ENCODE measurements at places on chromosomes 4 and X.

DNA sequence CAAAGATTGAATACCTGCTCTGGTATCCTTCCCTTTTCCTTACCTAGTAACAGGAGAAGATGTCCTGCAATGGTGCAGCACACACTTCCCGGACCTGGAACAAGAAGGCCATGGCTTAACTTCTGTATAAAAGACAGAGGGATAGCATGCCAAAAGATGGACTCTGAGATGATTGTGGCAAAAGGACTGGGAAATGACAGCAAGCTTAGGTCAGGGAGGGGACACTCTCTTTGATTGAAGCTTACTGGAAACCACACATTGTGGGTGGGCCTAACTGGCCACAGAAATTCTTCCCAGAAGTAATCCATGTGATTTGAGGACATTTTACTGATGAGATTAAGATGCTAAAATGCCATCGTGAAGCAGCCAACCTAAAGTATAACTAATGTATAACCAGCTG lies 71.0 kb upstream of the OTUD4 start:
- DNase-seq: no peak

DNA sequence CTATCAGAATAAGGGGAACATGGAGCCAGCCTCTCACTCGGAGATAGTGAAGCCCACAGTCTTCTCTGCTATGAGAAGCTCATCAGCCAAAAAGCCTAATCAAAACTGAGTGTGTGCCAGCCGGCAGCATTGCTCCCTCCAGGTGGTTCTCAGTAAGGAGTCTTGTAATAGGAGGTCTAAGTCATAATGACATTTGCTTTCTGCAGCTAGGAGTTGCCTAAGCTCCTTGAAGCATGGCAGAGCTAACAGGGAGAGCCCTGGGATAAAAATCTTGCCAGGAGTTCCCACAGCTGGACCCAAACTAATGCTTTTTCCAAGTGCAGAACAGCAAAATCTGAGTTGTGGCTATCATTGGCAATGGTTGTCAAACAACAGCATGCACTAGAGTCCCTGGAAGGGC lies 245.2 kb downstream of the SPATA18 start:
- no peak for DNase-seq

GRCh38 chr4:72918362-72918761 lies 151.2 kb downstream of the COX18 start:
- no peak for DNase-seq

- no peak for DNase-seq
These were observed 197.0 kb downstream of the ADGRL3 start for GRCh38 chr4:61397174-61397573.

- DNase-seq: no peak
These were observed 173.6 kb downstream of the HHIP start for GRCh38 chr4:144819591-144819990.

GRCh38 chr4:10326075-10326474 lies 131.2 kb downstream of the ZNF518B start:
- DNase-seq: no peak

- DNase-seq: no peak
These were observed 181.0 kb upstream of the KCNIP4 start for GRCh38 chr4:22129454-22130029.

GRCh38 chr4:142168181-142168580 lies 531.8 kb downstream of the IL15 start:
- DNase-seq: no peak

GRCh38 chr4:169799260-169799659 lies 41.5 kb upstream of the HPF1 start:
- no peak for DNase-seq

DNA sequence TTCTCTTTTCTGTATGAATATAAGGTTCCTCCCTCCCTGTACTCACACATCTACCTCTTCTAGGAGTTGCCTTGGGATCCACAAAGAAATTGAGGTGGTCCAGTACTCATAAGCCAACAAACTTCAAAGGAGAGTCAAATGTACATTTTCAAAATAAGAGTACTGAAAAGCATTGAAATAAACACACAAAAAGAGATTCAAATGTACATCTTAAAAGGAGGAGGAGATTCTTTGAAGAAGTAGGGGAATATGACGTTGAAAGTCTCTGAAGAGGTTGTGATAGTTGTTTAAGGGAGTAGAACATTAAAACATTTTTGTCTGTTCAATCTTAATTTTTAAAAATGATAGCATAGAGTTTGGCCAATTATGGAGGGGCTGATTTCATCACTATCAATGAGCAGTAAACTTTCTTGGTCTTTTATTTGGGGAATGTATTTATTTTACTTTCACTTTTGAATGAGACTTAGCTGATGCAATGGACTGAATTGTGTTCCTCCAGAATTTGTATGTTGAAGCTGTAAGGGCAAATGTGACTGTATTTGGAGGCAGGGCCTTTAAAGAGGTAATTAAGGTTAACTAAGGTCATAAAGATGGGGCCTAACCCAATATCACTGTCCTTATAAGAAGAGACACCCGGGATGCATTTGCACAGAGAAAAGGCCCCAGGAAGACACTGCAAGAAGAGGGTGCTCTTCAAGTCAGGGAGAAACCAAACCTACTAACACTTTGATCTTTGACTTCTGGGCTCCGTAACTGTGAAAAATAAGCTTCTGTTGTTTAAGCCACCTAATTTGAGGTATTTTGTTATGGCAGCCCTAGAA lies 226.3 kb upstream of the PGRMC2 start:
- DNase-seq: no peak

DNA sequence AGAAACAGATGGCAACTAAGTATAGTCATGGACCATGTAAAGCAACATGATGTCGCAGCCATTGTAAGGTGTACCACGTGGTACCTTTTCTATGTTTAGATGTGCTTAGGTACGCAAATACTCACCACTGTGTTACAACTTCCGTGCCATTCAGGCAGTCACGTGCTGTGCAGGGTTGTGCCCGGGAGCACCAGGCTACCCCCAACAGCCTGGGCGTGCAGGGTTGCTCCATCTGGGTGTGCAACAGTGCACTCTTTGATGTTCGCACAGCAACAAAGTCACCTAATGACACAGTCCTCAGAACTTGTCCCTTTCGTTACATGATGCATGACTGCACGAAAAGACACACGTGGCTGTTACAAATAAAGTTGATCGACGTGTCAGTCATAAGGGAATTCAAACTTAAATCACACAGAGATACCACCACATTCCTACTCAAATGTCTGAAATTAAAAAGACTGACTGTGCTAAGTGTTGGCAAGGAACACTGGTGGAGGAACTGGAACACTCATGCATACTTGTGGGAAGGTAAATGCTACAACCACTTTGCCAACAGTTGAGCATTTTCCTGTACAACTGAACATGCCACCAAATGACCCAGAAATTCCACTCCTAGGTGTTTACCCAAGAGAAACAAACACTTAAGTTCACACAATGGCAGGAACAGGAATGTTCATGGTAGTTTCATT lies 24.3 kb downstream of the CPLX1 start:
- no peak for DNase-seq
